EH (cell line): ENCODE measurements at places on chromosomes 2 and 18.
A peak's percentile ranks its signal among the peaks of the same experiment; 100 is the strongest.

- DNase-seq: peak; percentile 59
Measured at GRCh38 chr2:47232738-47233415, 77.8 kb upstream of the STPG4 start.

GRCh38 chr18:49699303-49699702 lies 114.0 kb downstream of the ACAA2 start:
- no peak for DNase-seq

GRCh38 chr2:42569116-42569711 lies 782 bp downstream of the MTA3 start:
- peak; percentile 55 for DNase-seq

DNA sequence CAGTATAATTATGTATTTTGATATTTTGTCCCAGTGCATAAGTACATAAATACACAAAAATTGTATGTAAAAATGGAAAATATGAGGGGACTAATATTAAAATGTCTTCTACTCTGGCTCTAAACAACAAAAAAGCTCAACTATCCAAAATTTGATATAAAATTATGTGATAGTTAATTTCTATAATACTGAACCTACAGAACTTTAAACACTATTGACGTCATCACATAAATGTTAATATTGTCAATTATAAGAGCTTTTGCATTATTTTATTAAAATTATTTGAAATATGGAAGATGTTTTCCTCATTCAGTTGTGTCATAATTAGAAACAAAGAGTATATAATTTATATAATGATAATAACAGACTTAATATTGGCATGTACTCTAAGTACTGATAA lies 1139.7 kb upstream of the TMEFF2 start:
- no peak for DNase-seq

DNA sequence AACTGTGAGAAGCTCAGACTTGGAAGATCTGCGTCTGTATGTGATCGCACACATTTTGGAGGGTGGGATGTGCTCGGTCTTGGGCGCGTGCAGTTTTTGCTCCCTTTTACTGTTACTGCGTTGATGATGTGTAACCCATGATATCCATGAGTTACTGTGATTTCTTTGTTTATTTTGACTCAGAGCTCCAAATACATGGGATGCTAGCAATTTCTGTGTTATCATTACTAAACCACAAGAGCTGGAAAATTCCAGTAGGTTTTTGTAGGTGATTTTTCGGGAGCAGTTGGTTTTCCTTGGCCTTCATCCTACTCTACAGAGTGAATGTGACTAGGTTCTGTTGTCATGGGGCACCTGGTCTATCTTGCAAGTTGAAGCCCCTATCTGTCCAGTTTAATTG lies 124.2 kb downstream of the AGAP1 start:
- peak; percentile 78 for DNase-seq

GRCh38 chr2:217538719-217539118 lies 464.1 kb downstream of the TNS1 start:
- peak; percentile 29 for DNase-seq

GRCh38 chr2:55590810-55591440 lies 26.5 kb downstream of the PPP4R3B start:
- peak; percentile 84 for DNase-seq

- no peak for DNase-seq
Measured at GRCh38 chr2:7209757-7210555, 292.7 kb downstream of the RNF144A start.

DNA sequence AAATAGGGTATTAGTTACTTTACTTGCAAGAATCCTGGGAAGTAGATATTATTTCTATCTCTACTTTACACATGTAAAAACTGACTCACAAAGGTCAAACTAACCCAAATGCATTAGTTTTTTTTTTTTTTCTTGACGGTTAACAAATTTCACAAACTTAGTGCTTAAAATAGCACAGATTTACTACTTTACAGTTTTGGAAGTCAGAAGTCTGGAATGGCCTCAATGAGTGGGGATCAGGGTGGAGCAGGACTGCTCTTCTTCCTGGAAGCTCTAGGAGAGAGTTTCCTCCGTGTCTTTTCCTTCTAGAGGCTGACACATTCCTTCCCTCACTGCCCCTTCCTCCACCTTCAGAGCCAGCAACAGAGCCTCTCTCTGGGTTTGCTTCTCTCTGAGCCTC lies 117.2 kb downstream of the COL6A3 start:
- peak; percentile 92 for DNase-seq

DNA sequence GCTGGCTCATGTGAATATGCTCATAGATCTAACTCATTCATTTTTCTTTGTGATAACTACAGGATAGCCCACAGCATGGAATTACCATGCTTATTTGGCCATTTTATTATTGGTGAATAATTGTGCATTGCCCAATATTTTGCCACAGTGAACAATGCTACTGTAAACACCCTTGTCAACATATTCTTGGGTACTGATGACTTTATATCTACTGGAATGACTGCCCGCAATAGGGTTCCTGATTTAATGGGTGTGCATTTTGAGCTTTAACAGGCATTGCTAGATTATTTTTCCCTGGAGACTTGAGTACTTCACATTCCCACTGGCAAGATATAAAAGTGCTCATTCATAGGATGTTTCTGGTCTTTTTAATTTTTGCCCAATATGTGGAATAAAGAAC lies 42.7 kb upstream of the EVA1A start:
- DNase-seq: peak; percentile 39

- DNase-seq: no peak
Measured at GRCh38 chr2:63044362-63045327, 6.0 kb upstream of the OTX1 start.

GRCh38 chr2:145617420-145617819 lies 1097.5 kb upstream of the ZEB2 start:
- no peak for DNase-seq

DNA sequence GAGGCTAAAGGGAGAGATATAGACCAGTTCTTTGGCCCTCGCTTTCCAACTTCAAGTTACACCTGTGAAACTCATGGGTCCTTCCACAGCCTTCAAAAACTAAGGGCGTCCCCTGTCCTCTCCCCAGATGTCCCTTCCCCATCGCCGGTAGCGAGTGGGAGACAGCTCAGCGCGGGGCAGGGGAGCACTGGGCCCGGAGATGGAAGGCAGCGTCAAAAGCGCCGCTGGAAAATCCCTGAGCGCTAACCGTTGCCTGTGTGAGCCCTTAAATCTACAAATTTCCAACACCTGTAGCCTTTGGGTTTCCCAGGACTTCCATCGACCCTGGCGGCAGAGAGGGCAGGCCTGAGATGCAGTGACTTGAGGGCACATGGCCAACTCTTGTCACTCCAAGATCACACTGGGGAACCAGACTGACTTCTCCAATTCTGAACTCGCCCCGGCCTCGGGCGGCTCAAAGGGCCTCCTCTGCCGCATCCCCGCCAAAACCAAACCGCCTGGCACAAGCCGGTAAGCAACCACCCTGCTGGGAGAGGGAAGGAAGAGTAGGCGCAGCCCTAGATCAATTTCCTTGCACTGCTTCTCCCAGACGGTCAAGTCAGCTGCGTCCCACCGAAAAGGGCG lies 879 bp upstream of the EPAS1 start:
- DNase-seq: no peak

DNA sequence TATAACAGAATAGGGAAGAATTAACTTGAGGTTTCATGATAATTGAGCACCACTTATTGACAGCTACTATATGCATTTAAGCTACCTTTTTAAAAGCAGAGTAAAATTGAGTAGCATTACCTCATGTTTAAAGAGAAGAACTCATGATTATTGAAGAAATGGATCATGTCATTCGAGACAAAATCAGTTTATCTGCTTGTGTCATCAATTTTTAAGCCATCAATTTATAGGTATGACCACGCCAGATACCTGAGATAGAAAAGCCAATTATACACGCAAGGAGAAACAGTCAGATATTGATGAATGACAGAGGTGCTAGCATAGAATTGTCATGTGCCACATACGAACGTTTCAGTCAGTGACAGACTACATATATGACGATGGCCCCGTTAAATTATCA lies 28.4 kb downstream of the DSG2 start:
- no peak for DNase-seq
